Endothelial cell of umbilical vein (primary cell): ENCODE measurements at places on chromosomes 2 and 18. TPM values are rescaled to one million over a fixed set of nuclear protein-coding genes. Genes with fewer than 3 reads are reported as not detected.

DNA sequence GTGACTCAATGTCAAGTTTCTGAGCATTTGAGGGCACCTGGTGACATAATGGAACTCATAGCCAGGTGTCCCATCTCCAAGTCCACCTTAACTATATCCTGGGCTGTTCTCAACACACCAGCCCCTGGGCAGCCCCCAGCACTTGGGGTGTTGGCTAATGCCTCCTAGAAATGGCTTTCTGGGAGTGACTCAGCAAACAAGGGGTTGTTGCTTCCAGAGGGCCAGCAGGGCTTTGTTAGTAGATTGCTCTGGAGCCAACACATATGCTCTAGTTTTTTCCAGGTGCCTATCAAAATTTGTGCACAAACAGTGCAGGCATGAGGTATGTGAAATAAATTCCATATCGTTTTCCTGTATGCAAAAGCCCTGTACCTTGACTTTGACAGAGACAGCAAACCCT lies 448.4 kb downstream of the SLC4A3 start:
- H3K4me1 ChIP-seq: no peaks in the 10 kb centered on the region
- no peaks in the 10 kb centered on the region for H3K36me3 ChIP-seq
- no peak for DNase-seq
- no peak overlapping the region for H3K27ac ChIP-seq
- H3K4me3 ChIP-seq: no peak overlapping the region

GRCh38 chr18:67600181-67601180 lies 84.0 kb upstream of the DSEL start:
- no peaks in the 10 kb centered on the region for H3K36me3 ChIP-seq
- no peaks in the 10 kb centered on the region for H3K27me3 ChIP-seq
- peaks cover 7% of the 10 kb centered on the region for H3K4me1 ChIP-seq

The MAL gene
- not detected in 2 replicates for total RNA-seq

GRCh38 chr18:73638709-73639108 lies 508.9 kb downstream of the FBXO15 start:
- H3K27ac ChIP-seq: no peak overlapping the region
- H3K36me3 ChIP-seq: no peaks in the 10 kb centered on the region
- DNase-seq: no peak
- H3K27me3 ChIP-seq: no peaks in the 10 kb centered on the region
- H3K4me1 ChIP-seq: no peaks in the 10 kb centered on the region

- H3K4me1 ChIP-seq: no peaks in the 10 kb centered on the region
- no peak for DNase-seq
- H3K27me3 ChIP-seq: peaks cover 9% of the 10 kb centered on the region
- H3K27ac ChIP-seq: no peak overlapping the region
Measured at GRCh38 chr2:100297511-100297910, 24.8 kb downstream of the LONRF2 start.

DNA sequence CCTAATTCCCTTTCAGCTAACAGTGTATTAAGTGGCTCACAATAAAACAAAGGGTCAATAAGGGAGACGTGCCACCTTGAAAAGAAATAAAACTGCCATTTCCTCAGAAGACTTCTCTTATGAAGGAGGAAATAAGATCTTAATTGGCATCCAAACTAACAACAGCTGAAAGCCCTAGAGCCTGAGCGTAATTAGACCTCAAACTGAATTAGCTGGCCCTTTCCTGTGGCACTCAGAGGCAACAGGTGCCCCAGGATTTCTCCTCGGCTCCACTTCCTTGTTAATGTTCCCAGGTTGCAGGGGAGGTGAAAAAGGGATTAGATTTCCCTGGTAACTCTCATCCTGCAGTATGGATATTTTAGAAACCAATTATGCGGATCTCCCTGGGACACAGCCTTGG lies 804.3 kb downstream of the DCDC2C start:
- peaks cover 2% of the 10 kb centered on the region for H3K4me1 ChIP-seq
- DNase-seq: no peak
- no peaks in the 10 kb centered on the region for H3K27me3 ChIP-seq
- no peak overlapping the region for H3K27ac ChIP-seq

The EVX2 gene
- total RNA-seq: not detected in 2 replicates

DNA sequence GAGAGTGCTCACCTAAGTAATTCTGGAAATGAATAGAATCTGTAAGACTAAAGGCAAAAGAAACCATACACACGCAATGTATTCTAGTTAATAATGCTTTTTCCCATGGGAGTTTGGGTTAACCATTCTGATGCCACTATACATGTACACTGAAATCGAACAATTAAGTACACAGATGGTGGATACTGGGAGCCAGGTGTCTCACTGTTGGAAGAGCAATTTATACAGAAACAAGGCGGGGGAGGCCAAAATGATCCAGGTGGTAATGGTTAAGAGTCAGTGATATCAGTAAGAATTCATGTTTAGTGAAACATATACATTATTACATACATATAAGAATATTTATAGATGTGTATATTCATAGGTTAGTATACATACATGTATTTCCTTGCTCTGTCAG lies 67.2 kb downstream of the TMEM131 start:
- H3K4me3 ChIP-seq: no peak overlapping the region
- no peak overlapping the region for H3K27ac ChIP-seq
- H3K4me1 ChIP-seq: no peaks in the 10 kb centered on the region
- H3K36me3 ChIP-seq: no peaks in the 10 kb centered on the region
- no peak for DNase-seq

The TDRD15 gene
- not detected in 2 replicates for total RNA-seq

DNA sequence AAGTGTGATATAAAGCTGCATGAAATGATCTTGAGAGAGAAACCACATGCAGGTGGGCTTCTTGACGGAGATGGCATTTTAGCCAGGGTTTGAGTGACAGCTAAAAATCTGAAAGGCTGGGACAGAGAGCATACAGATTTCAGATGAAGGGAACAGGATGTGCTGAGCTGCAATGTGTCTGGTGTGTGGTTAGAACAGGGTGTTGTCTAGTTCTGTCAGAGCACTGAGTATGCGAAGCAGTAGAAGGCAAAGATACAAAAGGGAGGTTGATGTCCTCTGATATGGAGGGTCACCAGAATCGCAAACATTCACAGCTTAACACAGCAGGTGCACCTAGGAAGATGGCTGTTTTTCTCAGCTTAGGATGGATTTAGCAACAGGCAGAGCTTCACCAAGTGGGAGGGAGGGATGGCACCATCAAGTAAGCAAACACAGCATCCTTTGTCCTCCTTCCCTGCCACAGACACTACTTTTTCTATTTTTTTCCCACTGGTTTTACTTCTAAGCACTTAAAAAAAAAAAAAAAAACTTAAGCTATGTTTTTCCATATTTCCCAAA lies 182.5 kb downstream of the TMX3 start:
- no peak overlapping the region for H3K4me3 ChIP-seq
- no peaks in the 10 kb centered on the region for H3K4me1 ChIP-seq
- no peaks in the 10 kb centered on the region for H3K27me3 ChIP-seq
- DNase-seq: no peak
- no peak overlapping the region for H3K27ac ChIP-seq

- H3K4me3 ChIP-seq: no peak overlapping the region
- no peaks in the 10 kb centered on the region for H3K4me1 ChIP-seq
- no peaks in the 10 kb centered on the region for H3K36me3 ChIP-seq
- no peak overlapping the region for H3K27ac ChIP-seq
- no peak for DNase-seq
Measured at GRCh38 chr2:221200184-221200839, 371.8 kb downstream of the EPHA4 start.

The TUBA3D gene
- total RNA-seq: not detected in 2 replicates

The ATOH8 gene
- 12.7 and 12.8 TPM in 2 replicates for total RNA-seq

GRCh38 chr2:24210723-24211122 lies 35.9 kb downstream of the FAM228A start:
- H3K4me3 ChIP-seq: no peak overlapping the region
- DNase-seq: no peak
- peaks cover 42% of the 10 kb centered on the region for H3K36me3 ChIP-seq
- H3K27me3 ChIP-seq: no peaks in the 10 kb centered on the region
- no peak overlapping the region for H3K27ac ChIP-seq
